ENCODE measurements at places on chromosomes 5 and 9. TPM values are rescaled to one million over a fixed set of nuclear protein-coding genes. Genes with fewer than 3 reads are reported as not detected.

The PRELID1 gene
- total RNA-seq, result 80.0 TPM

The PALM2AKAP2 gene
- total RNA-seq, result 0.09 TPM

The IL3 gene
- not detected for total RNA-seq

The BTNL9 gene
- 0.11 TPM for total RNA-seq

The PCDHAC1 gene
- total RNA-seq, result 0.11 TPM

All from dermis lymphatic vessel endothelial cell (primary cell).